ENCODE measurements at places on chromosomes 1 and 21.

GRCh38 chr1:164719676-164720439 lies 160.9 kb downstream of the PBX1 start:
- DNase-seq = peak; percentile 8

- DNase-seq = no peak
These were observed 30.5 kb downstream of the FMO4 start for GRCh38 chr1:171344473-171344820.

- peak; percentile 53 for DNase-seq
These were observed 78.7 kb downstream of the FGGY start for GRCh38 chr1:59375321-59376220.

DNA sequence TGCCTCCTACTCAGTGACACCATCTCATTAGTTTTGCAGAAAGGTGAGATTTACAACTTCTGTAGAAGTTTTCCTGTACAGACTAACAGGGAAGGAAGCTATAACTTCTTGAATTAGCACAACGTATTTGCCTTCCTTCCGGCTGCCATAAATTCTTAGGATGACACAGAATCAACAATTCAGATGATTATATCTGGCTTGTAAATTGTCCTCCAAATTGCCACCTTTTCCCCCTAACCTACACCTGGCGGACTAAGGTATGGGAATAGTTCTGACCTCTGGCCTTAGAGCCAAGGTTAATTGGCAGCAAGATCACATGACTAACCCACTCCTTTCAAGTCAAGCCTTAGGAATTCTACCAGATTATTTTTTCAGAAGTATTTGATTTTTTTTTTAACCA lies 284.3 kb downstream of the LMO4 start:
- DNase-seq = no peak

DNA sequence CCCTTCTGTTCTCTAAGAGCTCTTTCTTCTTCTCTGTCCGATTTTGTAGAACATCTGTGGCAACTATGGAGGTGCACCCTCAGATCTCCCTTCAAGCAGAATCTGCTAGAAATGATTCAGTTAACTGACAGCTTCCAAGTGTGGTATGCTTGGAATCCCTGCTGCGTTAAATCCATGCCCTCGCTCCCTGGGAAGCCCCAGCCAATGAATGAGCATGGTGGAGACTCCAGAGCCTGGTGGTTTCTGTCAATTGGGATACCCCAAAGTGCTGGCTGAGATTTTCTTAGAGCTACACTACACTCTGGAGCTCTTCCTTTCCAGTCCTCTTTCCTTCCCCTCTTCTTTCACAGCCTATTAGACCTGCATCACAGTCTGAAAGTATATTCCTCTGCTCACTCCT lies 116.3 kb upstream of the C1orf21 start:
- no peak for DNase-seq

DNA sequence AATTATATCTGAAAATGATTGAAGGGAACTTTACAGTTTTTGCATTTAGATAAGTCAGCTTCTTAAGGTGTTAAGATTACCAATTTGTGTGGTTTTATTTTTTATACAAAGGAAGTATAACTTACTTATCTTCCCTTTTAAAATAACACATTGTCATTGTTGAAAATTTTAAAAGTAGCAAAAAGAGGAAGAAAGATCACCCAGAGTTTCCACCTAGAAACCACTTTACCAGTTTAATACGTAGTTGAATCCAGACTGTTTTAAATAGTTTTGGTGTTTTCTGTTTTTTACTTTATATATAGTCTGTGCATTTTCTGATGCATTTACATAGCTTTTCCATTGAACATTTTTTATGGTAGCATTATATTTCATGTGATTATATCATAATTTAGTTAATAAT lies 6.1 kb downstream of the CCDC18 start:
- no peak for DNase-seq

DNA sequence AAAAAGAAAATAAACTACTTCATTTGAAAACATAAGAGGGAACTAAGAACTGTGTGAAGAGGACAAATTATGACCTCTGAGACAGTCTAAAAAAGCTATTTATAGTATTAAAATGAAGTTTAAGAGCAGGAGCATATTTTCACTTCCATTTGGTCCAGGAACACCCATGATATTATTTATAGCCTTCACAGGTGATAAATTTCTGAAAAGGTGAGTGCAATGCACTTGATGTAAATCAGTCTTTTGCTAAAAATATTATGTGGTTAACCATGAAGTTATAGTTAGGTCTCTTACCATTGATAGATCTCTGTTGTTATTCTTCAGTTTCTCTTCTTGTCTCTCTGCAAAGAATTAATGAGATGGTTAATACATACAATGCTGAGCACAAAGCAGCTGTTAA lies 14.7 kb downstream of the TMCO1 start:
- no peak for DNase-seq

DNA sequence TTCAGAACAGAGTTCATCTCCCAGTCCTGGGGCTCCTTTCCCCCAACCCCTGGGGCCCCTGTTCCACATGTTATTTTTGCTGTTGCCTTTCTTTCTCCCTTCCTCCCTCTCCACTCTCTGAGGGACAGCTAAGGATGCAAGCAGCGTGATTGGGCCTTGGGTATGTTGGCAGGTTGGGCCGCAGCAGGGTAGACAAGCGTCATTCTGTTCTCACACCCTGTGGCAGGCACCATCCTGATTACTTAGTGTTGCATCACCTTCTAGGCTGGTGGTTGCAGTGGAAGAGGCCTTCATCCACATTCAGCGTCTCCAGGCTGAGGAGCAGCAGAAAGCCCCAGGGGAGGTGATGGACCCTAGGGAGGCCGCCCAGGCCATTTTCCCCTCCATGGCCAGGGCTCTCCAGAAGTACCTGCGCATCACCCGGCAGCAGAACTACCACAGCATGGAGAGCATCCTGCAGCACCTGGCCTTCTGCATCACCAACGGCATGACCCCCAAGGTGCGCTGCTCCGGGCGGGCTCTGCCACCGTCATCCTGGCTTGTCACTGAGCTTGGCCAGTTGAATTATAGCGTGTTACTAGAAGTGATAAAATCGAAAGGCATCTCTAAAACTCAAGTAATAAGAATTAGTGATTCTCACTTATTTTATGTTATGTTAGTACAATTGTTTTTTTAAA lies 43.4 kb downstream of the VANGL1 start:
- no peak for DNase-seq

DNA sequence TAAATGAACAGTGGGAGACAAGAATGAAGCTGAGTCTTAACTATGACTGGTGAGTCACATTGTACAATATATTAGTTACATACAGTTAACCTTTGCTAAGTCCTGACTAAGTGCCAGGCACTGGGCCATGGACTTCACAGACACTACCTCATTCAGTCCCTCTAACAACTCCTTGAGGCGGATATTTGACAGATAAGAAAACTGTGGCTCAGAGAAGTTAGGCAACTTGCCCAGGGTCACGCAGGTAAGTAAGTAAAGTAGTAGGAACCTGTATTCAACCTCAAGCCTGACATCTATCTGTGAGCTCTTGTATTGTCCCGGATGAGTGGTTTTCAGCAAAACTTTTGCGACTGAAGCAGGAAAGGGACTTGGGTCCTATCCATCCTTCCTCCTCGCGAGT lies 62.1 kb downstream of the GNG12 start:
- DNase-seq = peak; percentile 36

DNA sequence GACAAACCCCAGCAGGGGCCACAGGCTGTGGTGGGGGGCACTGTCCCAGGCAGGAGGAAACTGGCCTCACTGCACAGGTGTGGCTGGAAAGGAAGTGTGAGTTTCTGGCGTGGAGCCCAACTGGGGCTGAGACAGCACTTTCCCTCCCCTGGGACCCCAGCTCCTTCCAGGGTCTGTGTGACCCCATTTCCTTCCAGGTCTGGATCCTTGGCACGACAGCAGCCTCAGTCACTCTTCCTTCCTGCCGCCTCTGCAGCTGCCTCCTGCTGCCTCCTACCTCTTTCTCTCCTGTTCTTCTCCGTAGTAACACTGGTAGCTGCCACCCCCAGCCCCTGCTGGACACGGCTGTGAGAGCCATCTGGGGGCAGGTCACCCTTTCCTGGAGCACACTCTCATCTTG lies 88.0 kb downstream of the SIK1 start:
- no peak for DNase-seq

- no peak for DNase-seq
These were observed 117.9 kb downstream of the KIF26B start for GRCh38 chr1:245272676-245273075.

- no peak for DNase-seq
These were observed 35.6 kb downstream of the COL6A1 start for GRCh38 chr21:46017148-46017547.

DNA sequence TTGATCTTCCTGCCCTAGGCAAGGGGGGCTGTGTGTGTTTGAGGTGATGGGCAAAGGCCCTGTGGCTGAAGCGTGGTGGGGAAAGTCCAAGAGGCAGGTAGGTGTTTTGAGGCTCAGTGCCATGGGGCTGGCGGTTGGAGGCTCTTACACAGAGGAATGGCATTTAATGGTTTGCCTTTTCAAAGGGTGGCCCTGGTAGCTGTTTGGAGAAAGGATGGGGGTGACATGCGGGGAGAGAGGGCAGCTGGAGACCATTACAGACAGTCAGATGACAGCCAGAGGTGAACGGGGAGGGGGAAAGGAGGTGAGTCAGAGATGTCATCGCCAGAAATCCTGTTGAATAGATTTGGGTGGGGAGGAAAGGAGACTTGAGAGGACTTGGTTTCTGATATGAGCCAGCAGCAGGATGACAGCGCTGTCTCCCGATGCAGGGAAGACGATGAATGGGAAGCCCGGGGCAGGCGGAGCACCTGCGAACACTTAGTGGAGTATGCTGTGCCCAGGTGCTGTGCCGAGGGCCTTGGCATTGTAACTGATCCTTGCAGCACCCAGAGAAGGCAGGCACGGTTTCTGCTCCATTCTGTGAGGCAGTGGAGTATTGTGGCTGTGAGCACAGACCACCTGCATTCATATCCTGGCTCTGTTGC lies 56.3 kb downstream of the MAN1C1 start:
- no peak for DNase-seq

GRCh38 chr1:24946861-24947658 lies 17.0 kb upstream of the RUNX3 start:
- no peak for DNase-seq

DNA sequence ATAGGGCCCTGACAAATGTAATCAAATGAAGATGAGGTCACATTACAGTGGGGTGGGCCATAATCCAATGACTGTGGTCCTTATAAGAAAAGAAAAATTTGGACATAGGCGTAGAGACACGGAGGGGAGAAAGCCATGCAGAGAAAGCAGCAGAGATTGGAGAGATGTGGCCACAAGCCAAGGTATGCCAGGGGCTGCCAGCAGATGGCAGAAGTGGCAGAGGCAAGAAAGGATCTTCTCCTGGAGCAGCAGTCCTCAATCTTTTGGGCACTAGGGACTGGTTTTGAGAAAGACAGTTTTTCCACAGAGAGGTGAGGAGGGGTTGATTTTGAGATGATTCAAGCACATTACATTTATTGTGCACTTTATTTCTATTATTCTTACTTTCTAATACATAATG lies 355.1 kb downstream of the NPHP4 start:
- DNase-seq = peak; percentile 29

DNA sequence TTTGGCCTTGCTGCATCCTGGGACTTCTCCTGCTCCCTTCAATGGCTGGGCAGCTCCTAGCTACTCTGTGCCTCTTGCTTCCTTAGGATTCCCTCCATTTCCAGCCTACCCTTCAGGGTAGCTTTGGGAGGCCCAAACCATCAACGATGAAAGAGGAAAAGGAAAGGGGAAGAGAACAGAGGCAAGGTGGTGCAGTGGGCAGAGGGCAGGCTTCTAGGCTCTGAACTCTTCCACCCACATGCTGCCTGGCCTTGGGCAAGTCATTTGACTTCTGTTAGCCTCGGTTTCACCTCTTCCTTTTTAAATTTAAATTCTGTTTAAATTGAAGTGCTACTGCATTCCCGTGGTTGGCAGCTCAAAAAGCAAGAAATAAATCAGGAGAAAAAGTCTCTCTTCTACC lies 5.7 kb upstream of the PPM1J start:
- no peak for DNase-seq

- DNase-seq = no peak
These were observed 20.9 kb downstream of the BATF3 start for GRCh38 chr1:212678456-212679410.

- no peak for DNase-seq
These were observed 8.0 kb downstream of the TMPRSS3 start for GRCh38 chr21:42387843-42388340.

- DNase-seq = no peak
These were observed 22.3 kb downstream of the ACP6 start for GRCh38 chr1:147647796-147648633.

DNA sequence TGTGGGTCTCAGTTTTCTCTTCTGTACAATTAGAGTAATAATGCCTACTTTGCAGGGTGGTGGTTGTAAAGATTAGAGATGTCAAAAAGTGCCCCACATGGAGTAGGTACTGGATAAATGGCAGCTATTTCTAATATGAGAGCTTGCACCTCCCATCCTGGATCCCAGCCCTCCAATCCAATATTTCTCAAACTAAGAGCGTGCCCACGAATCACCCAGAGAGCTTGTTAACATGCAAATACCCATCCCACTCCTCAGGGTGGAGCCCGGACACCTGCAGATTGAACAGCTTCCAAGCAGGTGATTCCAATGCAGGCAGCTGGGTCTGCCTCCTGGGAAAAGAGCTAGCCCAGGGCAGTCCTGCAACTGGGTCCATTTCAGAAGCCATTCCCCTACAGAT lies 33.0 kb downstream of the LRRN2 start:
- DNase-seq = peak; percentile 57

- peak; percentile 20 for DNase-seq
These were observed 41.0 kb downstream of the MEGF6 start for GRCh38 chr1:3570066-3570986.

DNA sequence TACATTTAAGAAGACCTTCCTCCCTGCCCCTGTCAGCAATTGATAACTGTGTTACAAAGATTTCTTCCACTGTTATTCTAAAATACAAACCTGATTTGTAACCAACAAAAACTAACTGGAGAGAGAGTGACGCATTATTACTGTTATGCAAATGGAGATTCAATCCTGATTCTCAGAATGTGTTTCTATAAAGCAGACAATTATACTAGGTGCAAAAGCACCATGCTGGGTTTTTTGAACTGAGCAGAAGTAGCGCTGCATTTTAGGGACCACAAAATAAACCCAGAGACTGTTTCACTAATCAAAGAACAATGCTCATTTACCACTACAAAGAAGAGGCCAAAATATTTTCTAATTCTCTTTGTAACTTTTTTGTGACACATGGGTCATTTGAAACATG lies 13.6 kb upstream of the GBP6 start:
- no peak for DNase-seq

- no peak for DNase-seq
These were observed 395.5 kb downstream of the USP25 start for GRCh38 chr21:16125274-16125673.

DNA sequence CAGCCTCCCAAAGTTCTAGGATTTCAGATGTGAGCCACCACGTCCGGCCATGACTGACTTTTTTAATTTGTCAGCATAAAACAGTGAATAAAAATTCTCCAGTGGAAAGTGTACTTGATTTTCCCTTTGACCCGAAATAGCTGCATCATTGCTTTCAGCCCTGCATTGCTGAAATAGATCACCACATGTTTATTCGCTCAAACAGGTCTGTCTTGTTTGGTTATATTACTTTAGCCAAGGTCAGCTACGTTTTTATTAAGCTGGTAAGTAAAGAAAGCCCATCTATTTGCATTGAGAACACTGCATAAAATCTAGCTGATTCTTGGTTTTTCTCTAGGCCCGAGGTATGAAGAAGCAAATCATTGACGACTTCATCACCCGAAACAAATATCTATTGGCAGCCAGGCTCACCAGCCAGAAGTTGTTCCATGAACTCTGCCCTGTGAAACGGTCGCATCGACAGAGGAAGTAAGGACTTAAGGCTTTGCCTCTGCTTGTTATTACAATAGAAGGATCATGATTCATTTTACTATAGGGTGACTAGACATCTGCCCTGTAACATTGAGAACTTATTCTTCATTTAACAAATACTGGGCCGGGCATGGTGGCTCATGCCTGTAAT lies 25.6 kb downstream of the AGMAT start:
- no peak for DNase-seq

Data from DMS53 (cell line).